ENCODE measurements at places on chromosomes 6 and 20.

GRCh38 chr6:36847152-36847551 is 7.9 kb upstream of the CPNE5 start:
- no peak for DNase-seq

- DNase-seq: no peak
These were observed 30.5 kb downstream of the PLN start for GRCh38 chr6:118578617-118579016.

DNA sequence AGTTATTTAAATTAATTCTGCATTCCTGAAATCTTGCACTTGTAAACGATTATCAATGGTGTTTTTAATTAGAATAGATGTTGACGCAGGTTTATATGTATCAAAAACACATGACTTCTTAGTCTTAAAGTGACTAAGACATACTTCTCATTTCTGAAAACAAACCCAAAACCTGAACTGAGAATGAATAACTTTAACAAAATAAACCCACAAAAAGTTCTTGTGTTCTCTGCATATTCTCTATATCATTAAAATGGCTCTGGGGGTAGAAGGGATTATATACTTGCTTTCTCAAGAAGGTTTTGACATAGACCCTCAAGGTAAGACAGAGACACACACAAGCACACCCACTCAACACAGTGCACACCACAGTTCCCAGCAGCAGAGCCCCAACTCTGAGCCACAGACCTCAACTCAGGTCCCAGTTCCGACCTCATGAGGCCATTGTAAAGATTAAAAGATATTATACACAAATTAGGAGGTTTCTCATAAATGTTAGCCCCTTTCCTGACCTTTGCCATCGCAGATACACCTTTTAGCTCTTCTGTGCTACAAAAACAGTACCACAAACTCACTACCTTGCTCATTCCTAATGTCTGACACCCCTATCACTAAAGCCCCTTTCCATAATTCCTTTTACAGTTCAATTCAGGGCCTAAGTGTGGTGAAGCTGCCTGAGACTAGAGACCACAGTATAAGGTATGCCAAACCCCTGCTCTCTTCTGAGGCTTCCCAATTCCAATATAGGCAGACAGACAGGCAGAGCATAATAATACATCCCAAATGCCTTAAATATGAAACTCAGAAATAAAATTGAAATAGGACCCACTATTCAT is 267.8 kb downstream of the PTPRK start:
- no peak for DNase-seq

- no peak for DNase-seq
These were observed 284.8 kb downstream of the GMDS start for GRCh38 chr6:1960486-1961142.

DNA sequence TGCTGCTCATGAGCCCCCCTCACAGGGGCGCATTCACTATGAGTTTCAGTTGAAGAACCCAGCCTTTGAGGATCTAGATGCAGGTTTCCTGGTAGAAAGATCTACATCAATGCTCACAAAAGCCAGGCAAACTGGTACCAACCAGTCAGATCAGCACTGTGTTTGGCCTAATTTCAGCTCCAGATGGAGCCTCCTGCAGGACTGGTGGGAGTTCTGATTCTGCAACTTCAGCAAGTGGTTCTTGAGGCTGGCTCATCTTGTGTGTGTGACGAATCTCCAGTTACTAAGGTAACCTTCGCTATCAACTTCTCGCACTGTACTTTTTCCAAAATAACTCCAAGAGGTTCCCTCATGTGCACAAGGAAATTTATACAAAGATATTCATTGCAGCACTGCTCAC is 118.8 kb downstream of the ZMYND8 start:
- no peak for DNase-seq

DNA sequence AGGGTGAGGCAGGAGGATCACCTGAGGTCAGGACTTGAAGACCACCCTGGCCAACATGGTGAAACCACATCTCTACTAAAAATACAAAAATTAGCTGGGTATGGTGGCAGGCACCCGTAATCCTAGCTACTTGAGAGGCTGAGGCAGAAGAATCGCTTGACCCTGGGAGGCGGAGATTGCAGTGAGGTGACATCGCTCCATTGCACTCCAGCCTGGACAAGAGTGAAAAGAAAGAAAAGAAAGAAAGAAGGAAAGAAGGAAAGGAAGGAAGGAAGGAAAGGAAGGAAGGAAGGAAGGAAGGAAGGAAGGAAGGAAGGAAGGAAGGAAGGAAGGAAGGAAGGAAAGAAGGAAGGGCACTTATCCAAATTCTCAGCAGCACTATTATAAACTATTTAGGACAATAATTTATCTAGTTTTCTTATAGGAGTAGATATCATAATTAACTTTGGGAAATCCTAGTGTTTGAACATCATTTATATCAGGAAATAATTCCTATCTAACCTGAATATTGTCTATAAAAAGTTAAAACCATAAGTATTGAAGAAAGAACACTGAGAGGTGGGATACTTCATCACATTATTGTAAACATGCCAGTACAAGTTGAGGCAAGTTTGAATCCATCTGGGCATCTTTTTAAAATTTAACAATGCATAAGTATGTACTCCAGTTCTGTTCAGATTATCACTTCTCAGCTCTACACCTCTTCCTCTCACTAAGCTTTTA is 305.5 kb downstream of the SLC35F1 start:
- DNase-seq: no peak

DNA sequence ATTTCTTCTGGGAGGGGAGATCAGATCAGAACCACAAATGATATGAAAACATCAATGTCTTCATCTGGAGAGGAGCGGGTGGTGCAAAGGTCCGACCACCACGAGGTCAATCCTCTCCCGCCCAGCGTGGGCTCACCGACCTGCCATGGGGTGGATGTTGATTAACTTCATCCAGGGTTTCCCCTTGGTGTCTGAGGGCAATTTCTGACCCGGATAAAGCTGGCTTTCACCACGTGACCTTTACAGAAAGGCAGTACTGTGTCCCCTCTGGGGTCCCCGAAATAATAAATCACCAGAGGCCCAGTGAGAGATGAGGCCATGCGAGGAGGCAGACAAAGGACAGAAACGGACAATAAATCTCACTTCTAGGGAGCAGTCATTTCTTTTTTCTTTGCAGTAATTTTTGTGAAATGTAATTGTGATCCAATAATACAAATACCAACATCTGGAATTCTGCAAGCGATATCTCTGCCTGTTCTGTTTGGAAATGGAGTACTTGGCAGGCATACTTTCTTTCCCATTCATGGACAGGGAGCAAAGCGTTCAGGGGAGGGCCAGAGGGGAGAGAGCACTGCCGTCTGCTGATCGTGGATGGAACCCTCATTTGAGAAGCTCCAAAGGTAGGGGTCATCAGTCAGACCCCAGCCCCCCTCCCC is 55.1 kb upstream of the APCDD1L start:
- no peak for DNase-seq

DNA sequence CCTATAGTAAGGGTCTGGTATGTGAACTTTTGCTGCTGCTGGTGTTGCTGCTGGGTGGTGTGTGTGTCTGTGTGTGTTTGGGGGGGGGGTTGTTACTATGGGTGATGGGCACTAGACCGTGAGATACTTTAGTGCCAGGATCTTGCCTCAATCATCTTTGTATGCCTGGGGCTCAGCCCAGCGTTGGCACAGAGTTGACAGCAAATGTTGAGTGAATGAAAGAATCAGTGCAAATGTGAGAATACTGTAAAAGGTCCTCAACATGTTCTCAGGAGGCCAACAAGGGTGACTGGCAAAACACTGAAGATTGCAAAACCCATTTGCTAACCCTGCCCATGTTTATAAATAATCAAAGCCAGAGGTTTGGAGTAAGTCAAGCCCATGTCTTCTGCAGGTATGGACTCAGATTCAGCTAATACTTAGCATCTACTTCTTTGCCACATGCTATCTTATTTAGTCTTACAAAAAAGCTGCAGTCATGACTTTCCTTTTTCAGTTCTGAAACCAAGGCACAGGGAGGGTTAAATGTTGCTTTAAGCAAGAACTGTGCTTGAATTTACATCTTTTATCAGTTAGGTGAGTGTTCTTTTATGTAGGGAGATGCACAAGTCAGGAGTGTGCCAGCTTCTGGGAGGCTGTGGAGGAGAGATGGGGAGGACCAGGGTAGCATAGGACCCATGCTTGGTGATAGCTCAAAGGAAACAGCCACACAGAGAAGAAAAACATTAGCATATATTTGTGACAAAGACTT is 125.3 kb upstream of the SPACA1 start:
- no peak for DNase-seq

- peak; percentile 55 for DNase-seq
These were observed 38.0 kb downstream of the CITED2 start for GRCh38 chr6:139336488-139336887.

DNA sequence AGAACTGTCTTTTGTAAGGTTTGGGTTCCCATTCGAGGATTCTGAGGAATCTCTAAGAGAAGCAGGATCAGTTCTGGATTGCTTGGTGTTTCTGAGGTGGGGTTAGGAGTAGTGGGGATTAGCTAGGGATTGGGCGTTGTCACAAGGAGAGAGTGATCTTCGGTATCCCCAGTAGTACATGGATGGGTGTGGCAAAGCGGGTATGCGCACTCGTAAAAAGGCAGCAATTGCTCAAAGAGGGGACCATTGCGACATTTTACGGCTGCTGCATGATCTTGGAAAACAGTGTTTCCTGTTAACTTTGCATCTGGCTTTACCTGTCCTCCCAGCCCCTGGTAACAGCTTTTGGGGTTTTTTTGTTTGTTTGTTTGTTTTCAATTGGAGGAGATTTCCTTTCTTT is 9.7 kb upstream of the ZSCAN9 start:
- no peak for DNase-seq

GRCh38 chr6:158488065-158488464 is 71.8 kb upstream of the TMEM181 start:
- DNase-seq: peak; percentile 28

- no peak for DNase-seq
These were observed 28.3 kb upstream of the TMEM200A start for GRCh38 chr6:130337534-130337933.

- DNase-seq: no peak
These were observed 90.1 kb downstream of the BMP5 start for GRCh38 chr6:55785273-55785672.

GRCh38 chr6:1437553-1438406 is 48.4 kb downstream of the FOXF2 start:
- no peak for DNase-seq

DNA sequence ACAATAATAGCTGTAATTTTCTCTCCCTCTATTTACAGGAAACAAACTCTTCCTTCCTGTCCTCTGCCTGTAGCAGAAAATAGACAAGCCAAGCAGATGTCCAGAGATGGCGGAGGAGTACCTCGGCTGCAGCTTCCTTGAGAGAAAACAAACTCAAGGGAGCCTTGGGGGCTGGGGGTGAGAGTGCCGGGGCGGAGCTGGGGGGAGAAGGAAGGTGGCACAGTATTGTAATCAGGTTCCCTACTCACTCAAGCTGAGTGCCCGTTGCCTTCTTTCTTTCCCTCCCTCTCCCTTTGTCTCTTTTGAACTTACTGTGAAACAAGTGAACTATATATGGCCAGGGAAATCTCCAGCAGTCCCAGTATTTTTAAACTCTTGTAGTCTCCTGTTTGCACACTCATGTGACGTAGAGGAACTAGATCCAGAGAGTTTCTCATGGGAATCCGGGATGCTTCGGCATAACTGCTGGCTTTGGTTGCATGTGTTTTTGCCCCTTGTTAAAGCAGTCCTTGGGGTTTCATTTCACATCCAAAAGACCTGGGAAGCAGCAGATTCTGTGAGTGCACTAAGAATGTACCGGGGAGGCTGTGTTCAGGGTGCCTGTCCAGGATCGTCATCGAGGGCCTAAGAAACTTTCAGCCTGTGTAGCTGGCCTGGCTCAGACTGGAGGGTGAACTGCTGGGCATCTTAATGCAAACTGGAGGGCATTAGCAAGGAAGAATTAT is 44.6 kb upstream of the HDDC2 start:
- DNase-seq: no peak

GRCh38 chr20:57167971-57168701 is 98.3 kb downstream of the BMP7 start:
- no peak for DNase-seq

DNA sequence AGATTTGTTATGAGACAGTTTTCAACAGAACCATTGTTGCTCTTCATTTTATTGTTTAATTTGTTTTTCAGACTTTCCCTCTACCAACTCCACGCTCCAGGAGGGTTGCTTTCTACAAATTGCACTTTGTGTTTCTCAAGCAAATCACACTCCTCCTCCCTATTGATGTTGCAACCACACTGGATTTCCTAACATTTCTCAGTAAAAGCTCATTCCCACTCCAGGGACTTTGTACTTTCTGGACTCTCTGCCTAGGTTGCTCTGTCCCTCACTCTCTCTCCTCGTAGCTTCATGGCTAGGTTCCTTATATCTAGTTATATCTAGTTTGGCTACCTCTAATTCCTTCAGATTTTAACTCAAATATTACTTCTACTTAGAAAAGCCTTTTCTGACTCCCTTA is 20.3 kb downstream of the PGK2 start:
- no peak for DNase-seq

DNA sequence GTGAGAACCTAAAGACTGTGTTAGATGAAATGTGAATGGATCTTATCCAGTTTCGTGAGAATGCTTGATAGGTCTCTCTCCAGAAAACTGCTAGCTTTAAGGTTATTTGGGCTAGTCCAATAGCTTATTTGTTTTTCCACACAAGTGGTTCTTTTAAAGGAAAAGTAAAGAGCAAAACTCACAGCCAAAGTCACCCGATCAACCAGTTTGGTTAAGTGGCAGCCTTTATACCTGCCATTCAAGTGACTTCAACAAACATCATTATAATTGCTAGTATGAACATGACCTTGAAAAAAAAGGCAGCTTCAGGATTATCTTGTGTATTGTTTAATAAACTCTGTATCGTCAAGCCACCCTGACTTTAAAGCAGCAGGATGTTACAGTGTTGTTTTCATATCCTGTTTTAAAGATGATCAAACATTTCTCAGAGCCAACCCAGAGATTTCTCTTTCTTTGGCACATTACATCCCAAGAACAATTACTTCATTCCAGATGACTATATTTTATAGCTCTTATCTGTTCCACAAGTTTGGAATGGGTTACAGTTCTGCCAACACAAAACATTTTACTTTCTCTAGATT is 253.4 kb downstream of the EPHA7 start:
- DNase-seq: no peak

- peak; percentile 32 for DNase-seq
These were observed 25.3 kb upstream of the FABP7 start for GRCh38 chr6:122754191-122754731.

- no peak for DNase-seq
These were observed 985.4 kb downstream of the TBC1D32 start for GRCh38 chr6:120348926-120349325.

- no peak for DNase-seq
These were observed 23.1 kb downstream of the ELOVL2 start for GRCh38 chr6:11021003-11021402.

DNA sequence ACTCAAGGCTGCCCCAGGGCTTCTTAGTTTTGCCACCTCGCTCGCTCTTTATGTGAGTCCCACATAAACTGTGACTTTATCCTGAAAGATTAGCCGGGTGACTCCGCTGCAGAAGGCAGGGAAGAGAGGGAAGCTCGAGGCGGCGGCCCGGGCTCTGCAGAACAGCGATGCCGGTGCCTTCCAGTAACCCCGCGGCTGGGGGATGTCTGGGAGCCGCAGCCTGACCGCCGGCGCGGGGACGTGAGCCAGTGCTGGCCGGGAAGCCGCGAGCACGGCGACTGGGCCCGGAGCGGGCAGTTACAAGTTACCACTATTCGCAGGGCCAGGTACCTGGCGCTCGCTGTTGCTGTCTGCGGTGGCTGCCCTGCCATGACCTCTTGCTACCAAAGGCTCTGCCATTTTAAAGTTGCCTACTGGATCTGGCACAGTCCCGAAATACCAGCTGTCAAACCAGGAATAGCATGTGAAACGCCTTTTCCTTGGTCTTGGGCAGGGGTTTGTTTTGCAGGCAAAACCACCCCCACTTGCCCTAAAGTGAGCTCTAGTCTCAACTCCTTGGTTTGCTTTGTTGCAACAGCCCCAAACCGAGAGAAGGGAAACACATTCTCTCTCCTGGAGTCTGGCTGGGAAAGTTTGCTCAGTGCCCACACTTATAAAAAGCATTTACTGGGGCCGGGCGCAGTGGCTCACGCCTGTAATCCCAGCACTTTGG is 124.0 kb upstream of the SLC2A12 start:
- DNase-seq: peak; percentile 65

Measured in inflammatory macrophage treated with lipopolysaccharide for 1 hour (primary cell).